SW480 (cell line): ENCODE measurements at places on chromosomes 16 and 17.

DNA sequence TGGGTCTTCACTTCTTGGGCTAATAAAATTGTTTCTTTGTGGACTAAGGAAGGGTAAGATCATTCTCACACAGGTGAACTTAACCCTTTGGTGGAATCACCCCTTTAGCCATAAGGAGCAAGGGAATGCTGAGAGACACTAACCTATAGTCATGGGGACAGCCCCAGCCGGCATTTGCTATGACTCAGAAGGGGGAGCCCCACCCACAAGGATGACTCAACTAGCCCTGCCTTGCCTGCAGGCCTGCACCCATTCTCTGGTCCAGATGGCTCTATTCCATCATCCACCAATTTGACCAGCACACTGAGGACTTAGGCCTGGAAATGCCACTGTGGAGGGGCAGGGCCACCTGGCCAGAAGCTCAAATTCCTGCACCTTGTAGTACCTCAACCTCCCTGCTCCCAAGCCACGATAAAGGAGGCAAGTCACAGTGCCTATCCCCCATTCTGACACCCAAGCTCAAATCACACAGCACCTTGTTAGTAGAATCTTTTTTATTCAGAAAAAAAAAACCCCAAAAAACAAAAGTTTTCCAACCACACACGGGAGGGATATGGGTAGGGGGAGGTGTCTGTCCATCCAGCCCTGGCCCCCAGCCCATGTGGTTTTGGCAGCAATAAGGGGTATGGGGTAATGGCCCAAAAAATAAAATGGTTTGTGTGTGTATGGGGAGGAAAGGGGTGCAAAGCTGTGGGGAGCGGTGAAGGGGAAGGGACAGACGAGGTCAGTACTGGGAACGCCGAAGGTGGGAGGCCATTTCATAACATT is 3.0 kb downstream of the PFN1 start:
- DNase-seq: peak; percentile 91

DNA sequence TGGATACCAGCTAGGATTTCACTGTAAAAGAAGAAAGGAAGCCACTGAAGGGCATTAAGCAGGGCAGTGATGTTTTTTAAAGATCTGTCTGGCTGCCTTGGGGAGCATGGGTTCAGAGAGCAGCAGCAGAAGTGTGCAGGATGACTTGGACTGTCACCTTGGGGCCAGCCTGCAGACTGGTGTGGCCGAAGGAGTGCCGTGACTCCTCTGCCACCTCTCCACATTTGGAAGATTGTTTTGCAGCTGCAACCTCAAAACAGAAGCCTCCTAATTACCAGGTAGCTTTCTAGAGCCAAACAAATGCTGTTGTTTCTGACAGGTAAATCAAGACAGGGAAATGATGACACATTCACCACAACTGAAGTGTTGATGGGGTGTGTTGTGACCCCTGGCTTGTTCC is 681.4 kb downstream of the WWOX start:
- no peak for DNase-seq

GRCh38 chr17:32156656-32157055 is 14.4 kb downstream of the RHOT1 start:
- DNase-seq: no peak

GRCh38 chr17:70370816-70371215 is 201.5 kb downstream of the KCNJ2 start:
- DNase-seq: no peak

DNA sequence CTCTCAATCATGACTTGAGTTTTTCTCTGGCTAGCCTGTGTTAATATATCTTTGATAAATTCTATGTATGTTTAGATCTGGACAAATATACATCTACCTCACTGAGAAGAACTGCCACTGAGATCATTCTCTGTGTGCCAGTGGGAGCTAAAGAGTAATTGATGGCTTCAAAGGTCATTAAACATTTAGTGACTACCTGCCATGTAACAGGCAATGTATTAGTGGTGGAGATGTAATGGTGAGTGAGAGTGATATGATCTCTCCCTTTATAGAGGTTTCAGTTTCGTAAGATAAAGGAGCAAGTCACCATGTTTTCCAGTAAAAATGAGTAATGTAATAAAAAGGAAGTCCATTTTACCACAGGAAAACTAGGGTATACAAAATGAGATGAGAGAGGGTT is 235.8 kb upstream of the CDH8 start:
- DNase-seq: no peak

DNA sequence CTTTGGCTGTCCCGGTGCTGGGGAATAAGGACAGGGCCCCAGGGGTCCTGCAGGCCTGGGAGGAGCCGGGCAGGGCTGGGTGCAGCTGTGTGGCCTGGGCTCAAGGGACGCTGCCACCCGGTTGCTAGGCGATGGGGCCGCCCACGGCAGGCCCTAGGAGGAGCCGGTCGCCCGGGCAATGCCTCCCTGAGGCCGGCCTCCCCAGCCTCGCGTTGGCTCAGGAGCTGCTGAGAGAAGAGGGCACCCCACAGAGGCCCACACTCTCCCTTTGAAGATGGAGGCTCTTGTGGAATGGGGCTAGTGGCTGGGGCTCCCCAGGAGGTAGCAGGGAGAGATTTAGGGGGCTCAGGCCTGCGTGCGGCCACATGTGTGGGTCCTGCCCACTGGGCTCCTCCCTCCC is at the start of gene CIBAR2:
Gene CIBAR2 (minus strand): TSS at position 109 of the 400 bp plus-strand sequence. CDS start 120 bp downstream, outside the sequence.
- no peak for DNase-seq

- peak; percentile 76 for DNase-seq
These were observed 27.1 kb upstream of the ANKFN1 start for GRCh38 chr17:56125830-56126819.

DNA sequence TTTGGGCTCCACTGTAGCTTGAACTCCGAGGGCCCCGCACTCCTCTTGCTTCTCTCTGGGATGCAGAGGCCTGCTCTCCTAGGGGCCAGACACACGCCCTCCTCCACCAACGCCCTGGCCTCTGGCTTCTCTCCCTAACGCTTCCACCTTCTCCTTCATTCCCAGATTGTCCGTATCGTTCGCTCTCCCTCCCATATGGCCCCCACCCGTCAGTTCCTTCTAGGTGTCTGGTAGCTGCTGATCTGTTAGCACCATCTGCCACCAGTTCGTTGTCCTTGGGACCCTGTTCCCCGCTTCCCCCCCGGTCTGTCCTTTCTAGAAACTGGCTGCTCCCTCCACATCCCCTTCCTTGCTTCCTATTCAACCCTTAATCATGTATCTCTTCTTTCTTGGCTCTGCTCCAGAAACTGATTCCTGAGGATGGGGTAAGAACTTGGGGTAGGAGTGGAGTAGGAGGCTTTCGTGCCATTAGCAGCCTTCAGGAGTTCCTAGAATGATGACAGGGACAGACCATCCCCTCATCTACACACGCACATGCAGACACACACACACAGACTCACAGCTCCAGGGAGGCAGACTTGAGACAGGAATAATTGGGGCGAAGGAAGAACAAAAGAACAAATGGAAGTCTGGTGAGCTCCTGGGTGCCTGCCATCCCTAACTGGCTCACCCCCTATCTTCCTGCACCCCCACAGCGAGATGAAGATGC is 4.3 kb downstream of the ATP1B2 start:
- DNase-seq: no peak

DNA sequence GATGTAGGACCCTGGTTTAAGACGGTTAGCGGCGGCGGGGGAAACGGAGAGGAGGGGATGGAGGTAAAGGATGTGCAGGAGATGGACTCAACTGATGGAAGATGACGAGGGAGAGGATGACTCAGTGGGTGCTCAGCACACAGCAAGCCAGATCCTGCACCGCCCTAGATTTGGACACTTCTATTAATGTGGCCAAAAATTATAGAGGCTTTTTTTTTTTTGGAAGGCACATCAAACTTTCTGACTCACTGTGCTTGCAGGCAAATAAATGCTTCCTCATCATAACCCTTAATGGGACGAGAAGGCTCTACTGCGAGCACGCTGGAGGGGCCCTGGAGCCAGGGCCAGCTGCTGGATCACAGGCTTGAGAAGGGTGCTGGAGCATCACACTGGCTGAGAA is 36.0 kb downstream of the RTN4RL1 start:
- DNase-seq: peak; percentile 33

DNA sequence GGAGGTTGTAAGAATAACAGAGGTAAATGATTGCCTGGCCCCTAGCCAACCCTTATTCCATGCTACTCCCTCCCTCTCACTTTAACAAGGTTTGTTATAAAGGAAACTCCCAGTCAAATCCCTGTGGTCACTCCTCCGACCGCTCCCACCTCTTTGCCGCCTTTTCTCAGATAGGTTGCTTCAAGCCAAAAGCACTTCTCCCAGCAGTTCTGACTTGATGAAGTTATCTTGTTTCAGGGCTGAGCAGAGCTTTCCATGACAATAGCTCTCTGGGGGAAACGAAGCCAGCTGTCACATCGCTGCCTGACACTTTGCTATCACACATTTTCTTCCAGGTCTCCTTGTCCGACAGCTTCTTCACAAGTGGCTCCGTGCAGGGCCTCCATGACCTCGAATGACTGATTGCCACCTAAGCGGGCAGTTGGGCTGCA is 278.6 kb downstream of the HAPSTR1 start:
- no peak for DNase-seq

GRCh38 chr16:8370374-8371270 is 219.7 kb downstream of the TMEM114 start:
- DNase-seq: peak; percentile 75

- no peak for DNase-seq
These were observed 27.5 kb downstream of the LRRC75A start for GRCh38 chr17:16464303-16465051.

DNA sequence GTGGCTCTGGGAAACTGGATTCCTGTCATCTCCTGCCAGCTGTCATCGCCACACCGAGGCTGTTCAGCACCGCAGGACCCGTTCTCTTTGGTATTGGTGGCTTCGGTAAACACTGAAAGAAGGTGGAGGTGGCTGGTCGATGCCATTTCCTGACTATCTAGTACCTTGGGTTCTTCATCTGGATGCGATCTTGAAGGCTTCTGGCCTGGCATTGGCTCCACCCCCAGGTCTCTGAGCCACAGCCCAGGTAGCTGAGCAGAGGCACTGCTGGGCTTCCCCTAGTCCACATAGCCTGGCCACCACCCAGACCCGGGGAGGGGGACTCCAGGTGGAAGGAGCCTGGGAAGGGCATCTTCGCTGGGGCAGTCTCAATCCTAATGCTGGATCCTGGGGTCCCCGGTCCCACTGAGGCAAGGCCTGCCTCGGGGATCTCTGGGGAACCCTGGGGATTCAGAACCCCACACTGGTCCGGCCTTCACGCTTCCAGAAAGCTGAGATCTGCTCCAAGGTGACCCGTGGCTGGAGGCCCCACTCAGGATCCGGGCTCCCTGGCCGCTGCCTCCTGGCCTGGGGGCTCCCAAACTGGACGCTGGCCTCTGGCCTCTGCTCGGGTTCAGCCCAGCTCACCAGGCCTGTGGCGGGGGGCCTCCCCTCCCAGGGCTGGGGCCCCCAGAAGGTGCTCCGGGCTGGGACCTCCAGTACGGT is 1.8 kb downstream of the C16orf54 start:
- no peak for DNase-seq

GRCh38 chr17:64315570-64315969 is 52.5 kb upstream of the TEX2 start:
- no peak for DNase-seq
